Sigmoid colon (tissue), 7 donors: ENCODE measurements at places on chromosomes 5 and 9. TPM values are rescaled to one million over a fixed set of nuclear protein-coding genes. Genes with fewer than 3 reads are reported as not detected.

IFNA7 gene
- not detected for total RNA-seq

LMX1B gene
- total RNA-seq, result 0.55 TPM

PHF24 gene
- total RNA-seq, result 1.1 TPM

CDH12 gene
- not detected for total RNA-seq

LCN9 gene
- not detected for total RNA-seq

CDK5RAP2 gene
- total RNA-seq, result 57.8 TPM

- H3K27me3 ChIP-seq, result no peaks in the 10 kb centered on the region
- H3K4me1 ChIP-seq, result peaks cover 76% of the 10 kb centered on the region
- H3K36me3 ChIP-seq, result no peaks in the 10 kb centered on the region
- peak within 1 kb of the TSS; percentile 85 for H3K27ac ChIP-seq
- DNase-seq, result peak; percentile 91
Measured at GRCh38 chr5:150640311-150641005, at the start of gene SYNPO. Gene SYNPO, plus strand, starts transcription at chr5:150640660. Its CDS starts 7,616 bp downstream, at chr5:150648276.

DNA sequence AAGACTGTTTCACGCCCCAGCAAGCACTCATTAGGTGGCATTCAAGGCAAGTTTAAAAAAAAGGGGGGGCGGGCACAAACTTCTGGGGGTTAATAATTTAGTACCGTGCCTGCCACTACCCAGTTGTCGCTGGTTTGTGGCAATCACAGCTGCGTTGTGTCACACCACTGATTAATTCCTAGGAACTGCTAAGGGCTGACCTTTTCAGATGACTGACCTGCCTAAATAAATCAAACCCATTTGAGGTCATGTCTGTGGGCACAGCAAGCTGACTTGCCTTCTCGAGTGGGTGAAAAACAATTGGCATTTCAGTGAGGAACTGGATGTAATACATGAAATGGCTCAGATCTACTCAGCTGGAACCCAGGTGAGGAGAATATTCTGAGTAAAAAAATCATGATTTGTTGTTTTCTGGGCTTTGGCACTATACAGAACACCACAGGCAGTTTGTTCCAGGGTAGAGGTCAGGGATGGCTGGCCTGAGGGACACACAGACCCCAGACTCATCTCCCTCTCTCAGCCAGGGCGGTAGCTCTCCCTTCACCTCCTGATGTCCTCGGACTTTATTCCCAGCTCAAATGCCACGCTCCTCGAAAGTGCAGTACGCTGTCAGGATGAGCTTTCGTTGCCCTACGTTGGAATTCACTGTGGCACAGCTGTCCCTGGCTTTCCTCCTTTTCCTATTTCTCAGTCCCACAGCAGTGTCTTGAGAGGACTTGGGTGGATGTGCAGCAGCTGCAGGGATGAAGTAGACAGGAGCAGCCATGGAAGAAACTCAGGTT is 15.5 kb upstream of the MGAT1 start:
- peaks cover 9% of the 10 kb centered on the region for H3K4me1 ChIP-seq
- peak; percentile 49 for DNase-seq
- H3K27ac ChIP-seq, result peak overlapping the region; percentile 57
- H3K4me3 ChIP-seq, result no peak overlapping the region

DNA sequence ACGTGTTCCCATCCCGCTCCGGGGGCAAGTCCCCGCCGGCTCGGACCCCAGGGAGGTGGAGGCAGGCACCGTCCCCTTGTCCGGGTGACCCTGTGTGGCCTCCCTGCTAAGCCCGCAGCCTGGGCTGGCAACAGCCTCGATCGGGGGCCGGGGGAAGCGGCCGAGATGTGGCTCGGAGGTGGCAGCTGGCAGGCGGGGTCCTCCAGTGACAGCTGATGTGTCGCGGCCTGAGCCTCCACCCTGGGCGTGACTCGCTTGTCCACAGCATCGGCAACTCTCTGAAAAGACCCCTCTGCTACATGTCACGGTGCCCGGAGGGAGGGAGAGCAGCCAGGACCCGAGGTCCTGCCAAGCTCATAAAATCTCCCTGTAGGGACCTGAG is 124.8 kb upstream of the IRX4 start:
- no peaks in the 10 kb centered on the region for H3K27me3 ChIP-seq
- no peak for DNase-seq
- H3K36me3 ChIP-seq, result no peaks in the 10 kb centered on the region
- peak overlapping the region; percentile 38 for H3K27ac ChIP-seq
- no peak overlapping the region for H3K4me3 ChIP-seq
- H3K4me1 ChIP-seq, result no peaks in the 10 kb centered on the region

DNA sequence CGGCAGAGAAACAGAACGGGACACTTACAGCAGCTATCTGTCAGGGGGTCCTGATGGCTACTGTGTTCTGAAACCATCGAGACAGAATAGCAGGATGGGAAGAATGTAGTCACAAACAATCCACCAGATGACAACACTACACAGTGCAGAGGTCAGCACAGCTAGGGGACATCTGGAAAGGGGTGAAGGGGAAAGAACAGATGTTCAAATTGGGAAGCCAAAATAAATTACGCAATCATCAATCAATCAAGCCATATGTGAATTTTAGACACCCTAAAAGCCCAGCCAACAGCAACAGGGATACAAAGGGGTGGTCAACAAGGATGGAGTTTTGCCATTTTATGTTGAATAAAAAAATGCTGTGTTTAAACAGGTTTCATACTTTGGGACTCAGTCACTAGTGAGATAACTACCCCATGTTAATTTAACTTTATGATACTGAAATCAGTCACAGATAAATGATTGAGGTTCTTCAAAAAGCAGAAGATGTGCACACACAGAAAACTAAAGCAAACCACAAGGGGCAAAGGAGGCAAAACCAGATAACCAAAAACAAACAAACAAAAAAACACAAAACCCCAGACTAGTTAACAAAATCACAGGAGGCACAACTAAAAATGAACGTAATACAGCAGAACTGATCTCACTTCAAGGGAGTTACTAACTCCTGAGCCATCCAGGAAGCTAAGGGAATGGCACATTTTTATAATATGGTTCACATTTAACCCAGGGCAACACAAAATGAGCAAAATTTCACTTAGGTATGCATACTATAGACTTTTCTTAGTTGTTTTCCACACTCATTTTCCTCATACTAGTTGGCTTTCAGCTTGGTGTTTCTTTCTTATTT is 65.9 kb downstream of the HABP4 start:
- H3K27ac ChIP-seq, result no peak overlapping the region
- H3K36me3 ChIP-seq, result no peaks in the 10 kb centered on the region
- no peaks in the 10 kb centered on the region for H3K4me1 ChIP-seq

- H3K27ac ChIP-seq, result no peak overlapping the region
- H3K27me3 ChIP-seq, result no peaks in the 10 kb centered on the region
- no peaks in the 10 kb centered on the region for H3K36me3 ChIP-seq
- DNase-seq, result no peak
- H3K4me3 ChIP-seq, result no peak overlapping the region
Measured at GRCh38 chr5:17425385-17426070, 72.5 kb upstream of the TAF11L2 start.

GRCh38 chr5:118905196-118905595 is 83.2 kb downstream of the DTWD2 start:
- H3K27ac ChIP-seq, result no peak overlapping the region
- H3K4me1 ChIP-seq, result no peaks in the 10 kb centered on the region
- no peaks in the 10 kb centered on the region for H3K27me3 ChIP-seq
- H3K36me3 ChIP-seq, result no peaks in the 10 kb centered on the region
- DNase-seq, result no peak

- H3K27ac ChIP-seq, result no peak overlapping the region
- H3K4me3 ChIP-seq, result no peak overlapping the region
- H3K36me3 ChIP-seq, result no peaks in the 10 kb centered on the region
- no peaks in the 10 kb centered on the region for H3K4me1 ChIP-seq
Measured at GRCh38 chr9:126169736-126170135, 156.9 kb upstream of the MVB12B start.

DNA sequence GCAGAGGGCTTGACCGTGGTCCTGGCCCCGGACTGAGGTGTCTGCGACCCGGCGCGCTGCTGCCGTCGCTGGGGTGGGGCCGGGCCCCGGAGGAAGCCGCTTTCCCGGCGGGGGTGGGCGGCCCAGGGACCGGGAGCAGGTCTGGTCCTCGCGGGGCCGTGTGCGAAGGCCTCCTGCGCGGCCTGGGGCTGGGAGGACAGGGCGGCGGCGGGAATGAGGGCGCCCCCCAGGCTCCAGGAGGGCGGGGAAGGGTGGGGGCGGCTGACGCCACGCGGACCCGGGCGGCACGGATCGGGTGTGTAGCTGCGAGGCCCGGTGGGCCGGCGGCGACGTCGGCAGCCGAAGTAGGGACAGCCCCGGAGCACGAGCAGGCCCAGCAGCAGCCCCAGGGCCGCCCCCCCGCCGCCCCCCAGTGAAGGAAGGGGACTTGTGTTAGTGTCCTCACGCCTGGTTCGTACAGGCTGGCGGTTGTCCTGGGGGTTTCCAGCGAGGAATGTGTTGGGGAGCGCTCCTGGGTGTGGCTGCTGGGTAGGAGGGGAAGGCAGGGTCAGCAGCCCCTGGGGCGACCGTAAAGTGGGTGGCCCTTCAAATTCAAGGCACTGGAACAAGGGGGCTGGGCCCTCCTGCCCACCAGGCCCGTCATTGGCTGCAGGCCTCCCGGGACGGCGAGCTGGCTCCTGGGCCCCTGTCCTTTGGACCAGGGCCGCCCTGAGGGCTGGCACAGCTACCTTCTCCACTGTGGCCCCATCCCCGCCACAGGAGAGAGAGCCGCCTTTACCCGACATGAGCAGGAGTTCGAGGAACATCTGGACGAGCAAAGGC is 597 bp upstream of the TMEM250 start:
- no peak for DNase-seq
- H3K4me3 ChIP-seq, result peak overlapping the region; percentile 91
- H3K36me3 ChIP-seq, result peaks cover 25% of the 10 kb centered on the region
- H3K27ac ChIP-seq, result peak overlapping the region; percentile 99

GRCh38 chr9:127417131-127418036 is 6.8 kb upstream of the ZNF79 start:
- H3K4me3 ChIP-seq, result no peak overlapping the region
- H3K36me3 ChIP-seq, result no peaks in the 10 kb centered on the region
- no peaks in the 10 kb centered on the region for H3K27me3 ChIP-seq
- H3K27ac ChIP-seq, result no peak overlapping the region
- peak; percentile 90 for DNase-seq
